ENCODE measurements at places on chromosomes 4 and X. TPM values are rescaled to one million over a fixed set of nuclear protein-coding genes. Genes with fewer than 3 reads are reported as not detected.

The CCDC149 gene
- 18.3 TPM for total RNA-seq

The AFM gene
- not detected for total RNA-seq

The PTPN13 gene
- total RNA-seq, result 41.6 TPM

The ATP8A1 gene
- 7.5 TPM for total RNA-seq

The TEX13C gene
- not detected for total RNA-seq
